ENCODE measurements at places on chromosomes 16 and 17.

GRCh38 chr17:47311420-47311819 lies 12.3 kb upstream of the EFCAB13 start:
- no peak for DNase-seq

DNA sequence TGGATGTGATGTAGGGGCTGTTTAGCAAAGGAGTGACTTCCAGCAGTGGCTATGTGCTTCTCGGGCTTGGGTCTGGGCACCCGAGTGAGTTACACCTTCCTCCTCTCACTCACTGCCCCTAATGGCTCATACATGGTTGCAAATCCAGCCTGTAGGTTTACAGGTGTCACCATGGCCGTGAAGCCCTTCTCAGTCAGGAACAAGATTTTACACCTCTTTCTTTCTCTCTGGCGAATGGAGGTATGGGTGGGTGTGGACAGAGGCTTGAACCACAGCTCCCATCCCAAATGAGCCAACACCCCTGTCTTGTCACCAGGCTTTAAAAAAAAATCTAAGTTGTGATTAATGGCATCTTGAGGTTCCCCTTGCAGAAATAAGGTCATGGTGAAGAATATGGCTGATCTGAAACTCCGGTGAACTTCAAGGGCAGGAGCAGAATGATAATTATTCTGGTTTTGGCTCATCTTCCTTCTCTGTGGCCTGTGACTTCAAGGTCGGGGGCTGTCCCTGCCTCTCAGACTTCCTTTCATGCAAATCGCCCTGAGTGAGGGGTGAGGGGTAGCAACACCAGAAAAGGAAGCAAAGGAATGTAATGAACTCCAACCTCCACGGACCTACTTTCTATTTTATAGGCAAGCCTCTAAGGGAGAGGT lies 331.2 kb downstream of the MAF start:
- no peak for DNase-seq

GRCh38 chr17:1918346-1919162 lies 88.7 kb downstream of the RPA1 start:
- no peak for DNase-seq

DNA sequence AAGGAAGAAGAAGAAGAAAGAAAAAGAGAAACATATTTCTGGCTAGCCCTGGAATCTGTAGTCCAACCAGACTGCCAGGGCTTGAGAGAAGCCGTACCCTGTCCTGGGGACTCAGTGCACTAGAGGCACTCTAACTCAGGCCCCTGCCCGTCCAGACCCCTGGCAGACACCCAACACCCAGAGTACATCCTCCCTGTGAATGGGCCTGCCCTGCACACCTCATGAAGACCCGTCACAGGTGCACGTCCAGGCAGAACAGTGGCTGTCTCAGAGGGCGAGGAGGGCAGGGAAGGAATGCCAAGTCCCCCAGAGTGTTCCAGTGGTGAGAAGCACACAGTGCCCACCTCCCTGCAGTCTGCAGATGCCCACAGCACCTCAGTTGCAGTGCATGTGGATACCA lies 23.0 kb downstream of the MPG start:
- no peak for DNase-seq

DNA sequence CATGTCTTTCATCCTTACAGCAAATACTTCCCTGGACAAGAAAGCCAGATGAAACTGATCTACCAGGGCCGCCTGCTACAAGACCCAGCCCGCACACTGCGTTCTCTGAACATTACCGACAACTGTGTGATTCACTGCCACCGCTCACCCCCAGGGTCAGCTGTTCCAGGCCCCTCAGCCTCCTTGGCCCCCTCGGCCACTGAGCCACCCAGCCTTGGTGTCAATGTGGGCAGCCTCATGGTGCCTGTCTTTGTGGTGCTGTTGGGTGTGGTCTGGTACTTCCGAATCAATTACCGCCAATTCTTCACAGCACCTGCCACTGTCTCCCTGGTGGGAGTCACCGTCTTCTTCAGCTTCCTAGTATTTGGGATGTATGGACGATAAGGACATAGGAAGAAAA lies 3.7 kb downstream of the TMUB2 start:
- DNase-seq = no peak

GRCh38 chr16:48845261-48845660 lies 235.3 kb upstream of the N4BP1 start:
- no peak for DNase-seq

DNA sequence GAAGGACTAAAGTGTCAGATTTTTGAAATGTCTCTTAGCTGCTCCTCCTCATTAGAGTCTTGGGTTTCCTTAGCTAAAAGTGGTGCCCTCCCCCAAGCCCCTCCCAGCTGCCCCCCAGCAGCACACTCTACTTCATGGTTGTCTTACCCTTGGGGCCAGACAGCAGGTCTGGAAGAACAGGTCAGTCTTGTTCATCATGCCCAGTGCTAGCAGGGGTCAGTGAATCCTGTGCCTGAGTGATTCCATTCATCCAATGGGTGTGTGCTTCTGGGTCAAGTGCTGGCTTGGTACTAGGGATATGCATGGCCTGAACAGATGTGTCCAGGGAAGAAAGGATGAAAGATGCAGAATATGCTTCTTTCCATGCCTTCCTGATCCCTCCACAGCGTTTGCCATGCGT lies 93.2 kb downstream of the GNAO1 start:
- no peak for DNase-seq
